WTC11 (cell line): ENCODE measurements at places on chromosomes 16 and 17. TPM values are rescaled to one million over a fixed set of nuclear protein-coding genes. Genes with fewer than 3 reads are reported as not detected.

The CTRB1 gene
- total RNA-seq: 3.9 to 5.7 TPM (median 5.7 TPM) in 3 replicates

The HOXB1 gene
- total RNA-seq: 0.41 to 0.63 TPM (median 0.55 TPM) in 3 replicates

The GNGT2 gene
- 0.34 to 0.70 TPM (median 0.50 TPM) in 3 replicates for total RNA-seq

The SULT1A2 gene
- 0.35 to 0.87 TPM (median 0.55 TPM) in 3 replicates for total RNA-seq

The DGKE gene
- 8.5 to 9.4 TPM (median 9.3 TPM) in 3 replicates for total RNA-seq

The PER1 gene
- 30.6 to 46.9 TPM (median 34.0 TPM) in 3 replicates for total RNA-seq
